Mucosa of descending colon (tissue), 3 donors: ENCODE measurements at places on chromosomes 12 and 14. TPM values are rescaled to one million over a fixed set of nuclear protein-coding genes. Genes with fewer than 3 reads are reported as not detected.

- no peak for DNase-seq
These were observed 52.7 kb downstream of the PPM1A start for GRCh38 chr14:60301685-60302084.

SDS gene
- total RNA-seq: 0.44 TPM

DNA sequence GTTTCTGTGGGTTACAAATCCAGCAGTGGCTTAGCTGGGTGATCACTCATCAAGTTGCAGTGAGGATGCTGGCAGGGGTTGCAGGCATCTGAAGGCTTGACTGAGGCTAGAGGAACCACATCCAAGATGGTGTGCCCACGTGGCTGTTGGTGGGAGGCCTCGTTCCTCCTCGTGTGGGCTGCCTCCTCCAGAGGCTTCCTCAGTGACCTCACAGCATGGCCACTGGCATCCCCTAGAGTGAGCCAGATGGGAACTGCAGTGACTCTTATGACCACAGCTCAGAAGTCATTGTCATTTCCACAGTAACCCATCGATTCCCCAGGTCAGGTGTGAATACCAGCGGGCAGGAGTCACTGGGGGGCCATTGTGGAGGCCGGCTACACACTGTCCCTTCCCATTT is 17.8 kb downstream of the AACS start:
- no peak for DNase-seq

NUBPL gene
- 12.0 TPM for total RNA-seq

GPR162 gene
- 1.7 TPM for total RNA-seq
